Activated naive CD4-positive, alpha-beta T cell treated with anti-CD3 and anti-CD28 coated beads, Interleukin-2, amount 10 ng/mL, durations not matched to agents 7 days and 5 days (primary cell): ENCODE measurements at places on chromosomes 4 and X.

- no peak for DNase-seq
These were observed 258.3 kb downstream of the FRMPD4 start for GRCh38 chrX:12396584-12396983.

DNA sequence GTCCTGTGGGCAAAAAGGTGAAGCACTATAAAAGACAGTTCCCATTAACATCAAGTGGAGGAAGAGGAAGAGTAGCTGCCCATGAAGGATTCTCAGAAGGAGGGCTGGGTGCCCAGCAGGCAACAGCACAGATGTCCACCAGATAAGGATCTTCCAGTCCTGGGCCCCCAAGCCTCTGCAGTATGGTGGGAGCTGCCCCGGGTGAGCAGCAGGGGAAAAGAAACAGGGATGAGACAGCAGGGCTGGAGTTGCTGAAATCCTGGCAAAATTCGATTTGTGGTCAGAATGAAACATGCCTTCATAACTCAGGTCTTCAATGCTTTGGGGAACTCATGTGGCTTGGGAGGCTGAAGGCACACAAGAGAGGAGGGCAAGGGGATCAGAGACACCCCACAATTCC, 94.6 kb downstream of the RASL11B start:
- DNase-seq = no peak

GRCh38 chr4:62618042-62618441, 1417.9 kb downstream of the ADGRL3 start:
- no peak for DNase-seq

GRCh38 chr4:119286377-119287002, 35.4 kb downstream of the FABP2 start:
- peak; percentile 47 for DNase-seq

GRCh38 chrX:28188526-28188925, 207.3 kb upstream of the DCAF8L1 start:
- DNase-seq = no peak
